ENCODE measurements at places on chromosomes 3 and 15.

- no peak for DNase-seq
These were observed 7.4 kb downstream of the INTS14 start for GRCh38 chr15:65603559-65603958.

DNA sequence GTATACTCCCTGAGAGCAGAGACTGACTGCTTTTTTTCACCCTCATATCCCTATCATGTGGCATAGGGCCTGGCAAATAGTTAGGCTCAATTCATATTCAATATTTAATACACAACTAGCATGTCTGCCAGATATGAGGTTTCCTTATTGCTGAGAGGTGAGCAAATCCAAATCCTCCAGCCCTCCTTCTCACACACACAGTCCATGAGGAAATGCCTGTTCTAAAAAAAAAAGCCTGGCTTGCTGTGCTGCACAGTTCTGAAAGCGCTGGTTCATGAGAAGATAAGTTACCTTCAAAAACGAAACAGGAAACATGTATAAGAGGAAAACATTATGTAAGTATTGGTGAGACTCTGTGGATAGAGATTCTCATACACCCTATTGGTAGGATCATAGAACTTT is 15.5 kb upstream of the ACAP2 start:
- DNase-seq, result no peak

GRCh38 chr3:114214542-114215341 is 22.6 kb downstream of the ZNF80 start:
- DNase-seq, result no peak

GRCh38 chr3:171213178-171213577 is 186.7 kb upstream of the SLC2A2 start:
- no peak for DNase-seq

GRCh38 chr15:79990280-79990996 is 19.4 kb upstream of the BCL2A1 start:
- no peak for DNase-seq

GRCh38 chr3:58052373-58053273 is 44.4 kb downstream of the FLNB start:
- peak; percentile 98 for DNase-seq

GRCh38 chr3:94402126-94402525 is 339.3 kb downstream of the NSUN3 start:
- no peak for DNase-seq

- peak; percentile 80 for DNase-seq
These were observed 584.5 kb upstream of the CCDC54 start for GRCh38 chr3:106792716-106793115.

GRCh38 chr3:49412632-49413337 is 562 bp downstream of the TCTA start:
- no peak for DNase-seq

DNA sequence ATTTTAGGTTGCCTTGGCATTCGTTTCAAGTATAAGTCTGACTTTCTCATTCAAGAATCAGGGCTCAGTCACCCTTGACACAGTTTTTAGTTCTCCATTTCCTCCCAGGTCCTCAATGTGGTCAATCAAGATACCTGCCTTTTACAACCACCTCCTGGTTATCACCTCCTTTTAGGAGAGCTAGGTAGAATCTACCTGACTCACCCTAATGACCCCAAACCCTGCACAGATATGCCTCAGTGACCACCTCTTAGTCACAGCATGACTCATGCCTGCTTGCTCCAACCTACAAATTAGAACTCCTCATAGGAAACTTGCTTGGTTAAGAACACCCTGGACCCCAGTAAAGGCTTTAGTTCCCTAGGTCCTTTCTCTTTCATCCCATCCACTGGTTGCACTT is 22.5 kb downstream of the DMXL2 start:
- DNase-seq, result peak; percentile 67

DNA sequence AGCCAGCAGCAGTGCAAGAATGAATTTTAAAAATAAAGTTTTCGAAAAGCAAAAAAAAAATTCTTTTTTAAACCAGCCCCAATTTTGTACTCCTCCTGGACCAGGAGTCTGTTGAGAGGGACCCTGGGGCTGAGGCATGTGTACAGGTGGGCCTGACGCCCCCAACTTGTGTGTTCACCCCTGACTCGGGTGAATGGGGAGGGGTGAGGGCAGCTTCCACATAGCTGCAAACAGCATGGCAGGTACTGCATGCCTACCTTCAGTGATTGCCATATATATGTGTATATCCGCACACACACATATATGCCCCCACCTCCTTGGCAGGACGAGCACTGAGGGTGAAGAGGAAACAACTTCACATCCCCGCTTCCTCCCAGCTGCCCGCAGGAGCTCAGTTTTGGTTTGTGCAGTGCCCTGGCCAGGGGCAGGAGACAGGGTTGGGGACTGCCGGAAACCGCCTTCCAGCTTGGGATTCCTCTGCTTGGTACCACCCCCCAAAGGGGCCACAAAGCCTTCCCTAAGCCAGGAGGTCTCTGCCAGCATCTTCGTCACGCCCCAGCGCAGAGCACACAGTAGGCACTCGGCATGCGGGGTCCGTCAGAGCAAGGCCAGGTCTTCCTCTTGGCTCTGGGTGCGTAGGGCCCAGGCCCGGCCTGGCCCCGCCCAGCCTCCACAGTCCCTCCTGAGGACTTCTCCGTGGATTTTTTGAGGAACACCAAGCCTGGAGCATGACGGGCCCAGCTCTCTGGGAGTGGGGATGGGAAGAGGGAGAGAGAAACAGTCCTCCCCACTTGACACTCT is 61.8 kb upstream of the RPL32 start:
- DNase-seq, result no peak

DNA sequence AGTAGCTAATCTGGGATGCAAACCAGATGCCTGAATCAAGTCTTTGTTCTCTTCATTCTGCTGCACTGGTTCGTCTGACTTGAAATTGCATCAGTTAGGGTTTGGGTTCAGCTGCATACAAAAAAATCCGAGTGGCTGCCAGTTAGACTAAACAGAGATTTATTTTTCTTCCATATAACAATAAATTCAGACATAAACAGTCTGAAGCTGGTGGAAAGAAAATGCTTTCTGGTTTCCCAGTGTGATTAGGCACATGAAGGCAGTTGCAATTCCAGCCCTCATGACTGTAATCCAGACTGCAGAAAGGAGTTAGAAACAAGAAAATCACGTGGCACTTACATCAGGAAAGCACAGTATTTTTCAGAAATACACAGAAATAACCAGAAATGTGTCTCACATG is 930.7 kb downstream of the MCTP2 start:
- no peak for DNase-seq

- DNase-seq, result no peak
These were observed 139.1 kb downstream of the NSMCE3 start for GRCh38 chr15:29130476-29130875.

- no peak for DNase-seq
These were observed 255.1 kb upstream of the WNT5A start for GRCh38 chr3:55742022-55742831.

DNA sequence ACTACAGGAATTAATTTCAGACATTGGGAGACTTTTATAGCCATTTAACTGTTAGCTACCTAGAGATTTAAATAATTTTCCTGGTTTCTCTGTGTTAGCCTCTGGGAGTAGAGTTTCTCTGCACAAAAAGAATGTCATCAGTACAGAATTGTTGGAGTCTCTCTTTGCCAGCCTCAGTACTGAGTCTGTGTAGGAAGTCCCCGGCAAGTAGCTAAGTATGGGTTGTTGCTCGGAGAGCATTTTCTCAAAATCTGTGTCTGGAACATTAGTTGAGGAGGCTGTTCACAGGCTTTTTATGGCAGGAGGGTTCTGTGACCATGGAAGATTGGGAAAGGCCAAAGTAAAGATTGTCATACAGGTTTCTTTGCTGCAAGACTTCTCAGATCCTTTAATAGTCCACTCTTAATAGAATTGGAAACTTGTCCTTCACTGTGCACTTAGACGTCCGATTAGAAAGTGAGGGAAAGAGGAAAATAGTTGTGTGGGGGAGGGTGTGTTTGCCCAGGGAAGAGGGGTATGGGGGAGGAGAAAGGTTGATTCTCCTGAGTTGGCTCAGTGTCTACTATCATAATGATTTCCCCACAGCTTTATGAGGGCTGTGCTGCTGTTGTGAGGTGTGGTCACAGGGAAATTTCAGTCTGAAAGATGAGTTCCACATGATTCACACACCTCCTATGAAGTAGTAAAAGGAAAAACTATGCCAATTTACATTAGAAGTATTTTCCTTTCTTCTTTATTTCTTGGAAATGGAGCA is 207.1 kb downstream of the PTPRG start:
- no peak for DNase-seq

DNA sequence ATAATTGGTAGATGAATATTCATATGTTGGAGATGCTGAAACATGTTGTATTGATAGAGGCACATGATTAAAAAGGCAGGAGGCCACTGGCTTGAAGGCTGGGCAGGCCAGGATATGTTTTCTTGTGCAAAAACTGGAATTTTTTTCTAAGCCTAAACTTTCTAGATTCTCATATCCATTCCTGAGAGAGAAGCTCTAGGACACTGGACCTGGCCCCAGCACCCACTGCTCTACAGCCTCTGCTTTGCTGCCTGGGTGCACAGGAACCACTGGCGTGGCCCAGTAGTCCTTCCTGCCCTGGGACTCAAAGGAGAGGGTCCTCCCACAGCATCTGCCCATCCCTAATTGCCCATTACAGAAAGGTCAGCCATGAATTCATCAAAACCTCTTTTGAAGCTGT is 58.1 kb upstream of the APEH start:
- DNase-seq, result no peak

GRCh38 chr3:66489581-66489980 is 11.2 kb downstream of the LRIG1 start:
- no peak for DNase-seq

DNA sequence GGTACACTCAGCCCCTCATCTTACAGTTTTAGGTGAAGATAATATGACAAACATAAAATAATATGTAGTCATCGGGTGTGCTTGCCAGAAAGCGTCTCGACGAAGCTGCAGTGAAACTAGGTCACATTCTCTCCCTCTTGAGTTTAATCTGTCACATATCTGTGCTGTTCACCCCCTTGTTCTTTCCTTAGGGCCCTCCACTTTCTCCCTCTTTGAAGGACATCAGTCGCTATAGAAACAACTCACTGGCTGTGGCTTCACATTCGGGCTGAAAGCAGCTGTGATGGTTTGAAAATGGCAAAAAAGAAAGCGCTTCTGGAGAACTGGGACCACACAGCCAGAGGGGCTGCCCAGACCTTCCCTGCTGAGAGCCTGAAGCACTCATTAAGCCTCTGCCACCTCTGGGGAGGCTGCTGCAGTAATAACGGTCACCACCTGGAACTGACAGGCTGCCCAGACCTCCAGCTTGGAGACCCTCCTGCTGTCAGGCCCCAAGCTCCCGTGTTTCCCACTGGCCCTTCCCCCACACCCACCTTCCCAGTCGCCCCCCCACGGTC is 50.3 kb downstream of the ABTB1 start:
- DNase-seq, result no peak

- DNase-seq, result no peak
These were observed 372.6 kb upstream of the NR2F2 start for GRCh38 chr15:95957861-95958260.

DNA sequence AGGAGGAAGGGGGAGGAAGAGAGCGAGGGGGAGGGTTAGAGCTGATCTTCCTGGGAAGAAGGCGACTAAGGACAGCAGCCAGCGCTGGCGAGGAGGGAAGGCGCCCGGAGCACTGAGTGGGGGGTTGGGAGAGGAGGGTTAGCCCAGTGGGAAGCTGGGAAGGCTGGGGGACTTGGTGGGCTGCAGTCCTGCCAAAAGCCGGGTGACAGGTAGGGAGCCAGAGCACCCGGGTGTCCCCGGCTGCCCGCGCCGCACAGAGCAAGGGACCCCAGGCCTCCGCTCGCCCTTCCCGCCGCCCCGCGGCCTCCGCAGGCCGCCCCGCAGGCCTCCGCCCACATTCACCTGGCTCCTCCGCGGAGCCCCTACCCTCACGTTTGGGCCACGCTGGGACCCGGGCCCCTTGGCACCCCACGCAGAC is 448 bp downstream of the SLC12A8 start:
- DNase-seq, result no peak

DNA sequence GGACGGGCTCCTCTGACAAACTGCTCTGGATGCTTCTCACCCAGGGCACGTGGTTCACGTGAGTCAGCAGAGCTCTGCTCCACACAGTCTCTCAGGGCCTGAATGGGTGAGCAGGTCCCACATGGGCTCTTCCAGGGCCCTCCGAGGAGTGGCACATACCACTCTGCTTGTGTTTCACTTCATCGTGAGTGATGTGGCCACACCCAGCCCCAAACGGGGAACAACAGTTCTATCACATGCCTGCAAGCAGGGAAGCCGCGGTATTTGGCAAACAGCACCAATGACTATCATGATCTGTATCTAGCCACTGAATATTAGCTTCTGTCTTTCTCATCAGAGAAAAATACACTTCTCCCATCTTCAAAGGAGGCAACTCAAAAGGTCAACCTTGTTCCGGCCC is 352.8 kb downstream of the GABRG3 start:
- DNase-seq, result no peak

DNA sequence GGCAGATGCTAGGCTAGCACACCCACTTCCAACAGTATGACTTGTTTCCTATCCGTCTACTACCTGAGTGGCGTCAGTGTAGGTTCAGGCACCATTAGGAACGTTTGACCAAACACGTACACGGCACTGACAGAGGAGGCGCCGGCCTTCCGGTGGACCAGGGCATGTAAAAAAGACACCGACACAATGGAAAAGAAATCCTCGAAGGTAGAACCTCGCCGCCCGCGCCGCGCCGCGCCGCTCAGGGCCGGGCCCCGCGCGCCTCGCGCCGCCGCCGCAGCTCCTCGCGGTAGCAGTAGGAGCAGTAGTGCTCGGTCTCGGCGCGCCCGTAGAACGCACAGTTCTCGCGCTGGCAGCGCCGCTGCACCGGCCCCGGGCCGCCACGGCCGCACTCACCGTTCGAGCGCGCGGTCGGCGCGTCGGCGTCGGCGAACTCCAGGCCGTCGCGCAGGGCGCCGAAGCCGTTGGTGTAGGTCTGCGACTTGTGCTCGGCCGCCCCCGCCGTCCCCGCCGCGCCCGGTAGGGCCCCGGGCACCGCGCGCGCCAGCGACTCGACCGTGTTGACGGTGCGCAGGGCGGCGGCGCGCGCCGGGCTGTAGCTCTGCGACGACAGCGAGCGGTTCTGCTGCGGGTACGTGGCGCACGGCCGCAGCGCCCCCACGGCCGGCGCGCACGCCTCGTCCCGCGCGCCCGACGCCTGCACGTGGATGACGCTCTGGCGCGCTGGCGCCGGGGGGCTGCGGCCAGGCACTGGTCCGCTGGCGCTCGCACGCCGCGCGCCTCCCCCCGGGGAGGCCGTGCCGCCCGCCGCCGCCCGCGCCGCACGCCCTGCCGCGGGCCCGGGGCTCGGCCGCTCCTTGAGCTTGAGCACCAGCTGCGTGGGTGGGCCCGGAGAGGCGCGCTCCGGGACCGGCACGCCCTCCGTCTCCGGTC is 156.7 kb downstream of the KLF13 start:
- no peak for DNase-seq

GRCh38 chr15:67300266-67301025 is 45.9 kb downstream of the IQCH start:
- DNase-seq, result no peak

- DNase-seq, result peak; percentile 94
These were observed 45.5 kb downstream of the PHLDB2 start for GRCh38 chr3:111904376-111905241.

DNA sequence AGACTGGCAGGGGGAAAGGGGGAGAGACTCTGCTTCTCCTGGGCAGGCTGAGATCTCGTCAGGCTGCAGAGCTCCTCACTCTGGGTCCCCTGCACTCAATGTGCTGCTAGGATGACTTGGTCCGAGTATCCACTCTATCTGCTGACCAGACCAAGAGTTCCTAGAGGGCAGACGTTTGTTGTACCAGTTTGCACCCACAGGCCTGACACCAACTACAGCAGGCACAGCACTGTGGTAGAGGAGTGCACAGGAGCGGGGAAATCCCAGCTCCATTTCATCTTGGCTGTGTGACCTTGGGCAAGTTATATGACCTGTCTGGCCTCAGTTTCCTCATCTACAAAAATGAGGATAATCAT is 29.0 kb downstream of the CCDC12 start:
- DNase-seq, result no peak

GRCh38 chr3:21534462-21534861 is 216.5 kb downstream of the ZNF385D start:
- no peak for DNase-seq
